Amygdala (tissue), 56 donors: ENCODE measurements at places on chromosomes 16 and 17.

GRCh38 chr16:49453983-49454382, 80.4 kb downstream of the C16orf78 start:
- DNase-seq: no peak

- no peak for DNase-seq
Measured at GRCh38 chr16:77610496-77610895, 111.8 kb upstream of the NUDT7 start.

GRCh38 chr16:61415126-61415525, 621.1 kb downstream of the CDH8 start:
- DNase-seq: no peak

DNA sequence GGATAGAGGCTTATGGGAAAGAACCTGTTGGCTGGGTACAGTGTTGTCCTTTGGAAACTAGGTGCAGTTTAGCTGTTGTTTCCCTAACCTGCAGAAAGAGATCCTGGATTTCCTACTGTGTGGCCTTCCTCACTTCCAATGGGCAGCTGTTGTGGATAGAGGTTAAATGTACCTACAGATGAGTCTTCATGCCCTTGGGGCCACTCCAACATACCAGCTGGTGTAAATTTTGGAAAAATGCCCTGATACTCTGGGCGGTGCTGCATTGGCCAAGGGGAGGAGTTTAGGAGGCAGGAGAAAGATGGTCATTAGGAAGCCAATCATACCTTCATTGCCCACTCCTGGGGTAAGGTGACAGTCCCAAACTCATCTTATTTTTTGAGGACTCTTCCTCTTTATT, 70.2 kb downstream of the SNX11 start:
- DNase-seq: no peak

DNA sequence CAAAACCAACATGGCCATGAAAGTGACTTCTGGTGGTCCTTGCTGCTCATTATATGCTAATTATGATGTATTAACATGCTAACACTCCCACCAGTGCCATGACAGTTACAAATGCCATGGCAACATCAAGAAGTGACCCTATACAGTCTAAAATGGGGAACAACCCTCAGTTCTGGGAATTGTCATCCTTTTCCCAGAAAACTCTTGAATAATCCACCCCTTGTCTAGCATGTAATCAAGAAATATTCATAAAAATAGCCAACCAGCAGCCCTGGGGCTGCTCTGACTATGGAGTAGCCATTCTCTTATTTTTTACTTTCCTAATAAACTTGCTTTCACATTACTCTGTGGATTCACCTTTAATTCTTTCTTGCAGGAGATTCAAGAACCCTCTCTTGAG, 35.9 kb downstream of the DNAJA2 start:
- DNase-seq: no peak

DNA sequence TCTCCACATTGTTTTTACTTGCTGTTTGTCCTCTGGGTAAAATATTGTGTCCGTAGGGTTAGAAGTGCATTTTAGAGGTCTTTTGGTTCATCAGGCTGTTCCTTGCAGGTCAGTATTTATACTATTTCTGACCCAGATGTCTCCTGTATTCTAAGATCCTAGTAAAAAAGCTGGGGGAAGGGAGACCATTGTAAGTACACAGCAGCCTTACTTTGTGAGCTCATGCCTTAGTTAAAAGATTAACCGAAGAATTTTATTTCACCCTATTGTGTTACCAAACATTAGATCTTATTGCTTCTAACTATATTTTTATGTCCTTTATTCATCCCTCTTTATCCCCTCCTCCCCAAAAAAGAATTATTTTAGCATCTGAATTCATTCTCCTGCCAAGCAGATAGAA, 444.1 kb upstream of the RBFOX1 start:
- no peak for DNase-seq

DNA sequence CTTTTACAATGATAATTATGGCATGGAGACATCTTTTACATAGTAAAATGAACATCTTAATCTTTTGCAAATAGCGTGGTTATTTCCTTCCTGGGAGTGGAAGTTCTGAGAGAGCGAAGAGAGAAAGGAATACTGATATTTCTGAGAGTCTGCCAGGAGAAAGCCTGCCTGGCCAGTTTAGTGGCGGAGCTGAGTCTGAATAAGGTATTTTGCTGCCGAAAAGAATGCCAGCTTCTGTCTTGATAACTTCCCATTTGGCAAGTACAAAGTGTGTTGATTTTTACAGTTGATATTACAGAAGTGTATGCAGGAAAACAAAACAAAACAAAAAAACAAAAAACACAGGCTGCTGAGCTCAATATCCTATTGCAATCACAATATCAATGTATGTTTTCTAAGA, 55.9 kb downstream of the KCNJ2 start:
- no peak for DNase-seq

GRCh38 chr17:46063241-46063640, 64.2 kb downstream of the STH start:
- DNase-seq: no peak

GRCh38 chr17:57296231-57296630, 39.9 kb downstream of the MSI2 start:
- DNase-seq: no peak

DNA sequence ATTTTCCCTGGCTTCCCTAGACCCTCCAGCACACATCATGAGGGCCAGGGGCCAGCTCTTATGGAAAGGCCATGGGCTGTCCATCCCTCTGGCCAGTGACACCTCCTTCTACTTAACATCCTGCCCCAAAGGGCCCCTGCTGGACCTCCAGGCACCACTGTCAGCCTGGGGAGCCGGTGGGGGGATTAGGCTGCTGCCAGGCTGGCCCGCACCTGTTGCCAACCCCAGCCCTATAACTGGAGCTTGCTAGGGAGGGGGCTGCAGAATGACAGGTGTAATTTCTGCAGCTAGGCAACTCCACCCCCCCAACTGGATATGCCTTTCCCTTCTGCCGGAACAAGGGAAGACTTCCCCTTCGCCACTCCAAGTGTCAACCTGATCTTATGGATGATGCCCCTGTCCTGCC, 12.5 kb downstream of the RARA start:
- no peak for DNase-seq

DNA sequence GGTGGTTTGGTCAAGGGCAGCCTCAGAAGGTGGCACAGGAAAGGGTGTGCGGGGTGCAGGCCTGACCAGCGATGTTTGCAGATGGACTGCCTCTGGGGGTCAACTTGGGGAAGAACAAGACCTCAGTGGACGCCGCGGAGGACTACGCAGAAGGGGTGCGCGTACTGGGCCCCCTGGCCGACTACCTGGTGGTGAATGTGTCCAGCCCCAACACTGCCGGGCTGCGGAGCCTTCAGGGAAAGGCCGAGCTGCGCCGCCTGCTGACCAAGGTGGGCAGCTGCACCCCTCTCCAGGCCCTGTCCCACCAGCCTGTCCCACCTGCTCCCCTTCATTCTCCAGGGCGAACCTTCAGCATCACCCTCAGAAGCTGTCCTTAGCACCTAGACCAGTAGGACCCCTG, 12.5 kb downstream of the DHODH start:
- no peak for DNase-seq

DNA sequence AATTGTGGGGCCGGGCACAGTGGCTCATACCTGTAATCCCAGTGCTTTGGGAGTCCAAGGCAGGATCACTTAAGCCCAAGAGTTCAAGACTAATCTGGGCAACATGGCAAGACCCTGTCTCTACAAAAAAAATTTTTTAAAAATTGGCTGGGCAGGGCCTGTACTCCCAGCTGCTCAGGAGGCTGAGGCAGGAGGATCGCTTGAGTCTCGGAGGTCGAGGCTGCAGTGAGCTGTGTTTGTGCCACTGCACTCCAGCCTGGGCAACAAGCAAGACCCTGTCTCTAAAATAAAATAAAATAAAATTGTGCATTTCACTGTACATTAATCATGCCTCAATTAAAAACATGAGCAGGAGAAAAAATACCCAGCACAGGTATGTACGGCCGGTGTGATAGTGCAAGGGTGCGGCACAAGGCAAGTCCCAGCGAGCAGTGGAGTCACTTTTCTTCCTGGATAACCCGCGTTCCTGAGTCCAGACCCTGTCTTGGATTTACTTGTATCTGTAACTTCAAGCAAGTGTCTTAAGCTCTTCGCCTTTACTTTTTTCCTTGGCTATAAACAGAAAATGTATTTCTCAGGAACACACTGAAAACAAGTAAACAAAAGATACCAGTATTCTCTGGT, 11.4 kb downstream of the ZDHHC7 start:
- no peak for DNase-seq
